Urinary bladder (tissue), 4 donors: ENCODE measurements at places on chromosomes 1 and 21. TPM values are rescaled to one million over a fixed set of nuclear protein-coding genes. Genes with fewer than 3 reads are reported as not detected.

DNA sequence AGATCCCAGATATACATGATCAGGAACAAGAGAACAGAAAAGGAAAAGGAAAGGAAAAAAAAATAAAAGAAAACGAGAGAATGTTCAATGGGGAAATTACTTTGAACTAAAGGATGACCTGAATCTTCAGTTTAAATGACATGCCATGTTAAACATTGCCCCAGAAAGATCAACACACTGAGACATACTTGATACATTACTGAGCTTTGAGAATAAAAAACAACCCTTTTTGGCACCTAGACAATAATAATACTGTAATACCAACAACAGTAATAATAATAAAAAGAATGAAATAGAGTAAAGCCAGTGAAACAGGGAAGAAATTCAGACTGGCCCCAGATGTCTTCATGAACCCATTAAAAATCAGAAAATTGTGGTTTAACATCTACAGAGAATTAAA, 44.8 kb downstream of the CLIC6 start:
- DNase-seq, result no peak

DNA sequence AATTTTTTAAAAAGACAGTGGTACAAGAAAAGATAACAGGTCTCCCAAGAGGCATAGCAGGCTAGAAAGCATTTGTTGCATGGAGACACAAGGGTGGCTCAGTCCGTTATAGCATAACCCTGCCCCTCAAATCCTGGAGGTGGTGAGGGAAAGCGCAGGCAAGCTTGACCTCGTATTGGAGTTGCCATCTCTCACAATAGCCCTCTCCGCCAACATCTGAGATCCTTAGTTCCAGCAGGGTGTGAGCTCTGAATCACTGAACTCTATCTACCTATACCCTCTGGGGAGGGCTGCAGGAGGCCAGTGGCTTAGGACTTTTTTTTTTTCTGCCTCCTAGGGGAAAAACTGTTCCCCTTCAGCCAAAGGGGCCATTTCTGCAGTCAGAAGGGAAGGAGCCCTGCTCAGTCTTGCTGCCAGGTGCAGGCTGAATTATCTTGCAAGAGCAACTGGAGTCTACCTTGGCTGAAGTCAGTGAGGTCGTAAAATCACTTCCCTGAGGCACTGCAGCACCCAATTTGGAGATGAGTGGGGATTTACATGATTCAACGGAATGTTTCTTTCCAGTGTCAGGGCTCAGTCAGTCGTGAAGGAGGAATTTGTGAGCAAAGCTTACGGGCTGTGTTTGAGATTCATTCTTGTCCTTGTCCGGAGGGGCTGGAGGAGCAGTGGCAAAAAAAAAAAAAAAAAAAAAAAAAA, 17.2 kb upstream of the C8A start:
- no peak for DNase-seq

GRCh38 chr21:33151941-33152731, 77.6 kb upstream of the IFNAR2 start:
- DNase-seq, result no peak

GRCh38 chr1:64546013-64546412, 76.1 kb downstream of the CACHD1 start:
- no peak for DNase-seq

DNA sequence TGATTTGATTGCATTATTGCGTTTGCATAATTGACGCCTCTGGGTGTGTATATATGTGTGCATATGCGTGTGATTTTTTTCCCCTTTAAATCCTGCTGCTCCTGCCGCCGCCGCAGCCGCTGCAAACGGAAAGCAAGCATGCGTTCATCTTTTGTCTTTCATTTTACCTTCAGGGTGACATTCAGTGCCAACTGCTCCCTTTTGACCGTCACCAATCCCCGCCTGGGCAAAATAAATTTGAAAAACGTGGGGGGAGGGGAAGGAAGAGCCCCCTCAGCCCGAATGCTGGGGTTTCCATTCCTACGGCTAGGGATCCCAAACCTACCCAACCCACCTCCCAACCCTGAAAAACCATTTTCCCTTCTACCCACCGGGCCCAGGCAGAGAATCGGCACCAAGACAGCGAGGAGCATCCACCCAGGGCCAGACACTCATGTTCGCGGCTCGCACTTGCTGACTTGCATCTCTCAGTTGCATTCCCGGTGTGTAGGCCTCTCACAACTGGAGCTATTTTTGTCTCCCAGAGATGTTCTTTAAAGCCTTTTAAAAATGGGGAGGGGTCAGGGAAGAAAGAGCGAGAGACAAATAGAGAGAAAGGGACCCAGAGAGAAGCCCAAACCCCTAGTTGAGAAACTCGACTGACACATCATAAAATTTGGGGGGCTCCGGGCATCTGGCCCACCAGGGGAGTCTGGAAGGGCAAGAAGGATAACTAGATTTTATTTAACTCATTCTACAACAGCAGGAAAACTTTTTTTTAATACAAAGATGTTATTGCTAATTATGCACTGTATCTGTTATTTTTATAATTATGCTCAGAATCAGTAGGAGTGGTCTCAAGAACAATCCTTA, 367.1 kb upstream of the ESRRG start:
- DNase-seq, result no peak

GRCh38 chr1:66580081-66580480, 46.1 kb downstream of the SGIP1 start:
- DNase-seq, result no peak

- DNase-seq, result no peak
These were observed 5.8 kb downstream of the FALEC start for GRCh38 chr1:150521196-150521968.

DNA sequence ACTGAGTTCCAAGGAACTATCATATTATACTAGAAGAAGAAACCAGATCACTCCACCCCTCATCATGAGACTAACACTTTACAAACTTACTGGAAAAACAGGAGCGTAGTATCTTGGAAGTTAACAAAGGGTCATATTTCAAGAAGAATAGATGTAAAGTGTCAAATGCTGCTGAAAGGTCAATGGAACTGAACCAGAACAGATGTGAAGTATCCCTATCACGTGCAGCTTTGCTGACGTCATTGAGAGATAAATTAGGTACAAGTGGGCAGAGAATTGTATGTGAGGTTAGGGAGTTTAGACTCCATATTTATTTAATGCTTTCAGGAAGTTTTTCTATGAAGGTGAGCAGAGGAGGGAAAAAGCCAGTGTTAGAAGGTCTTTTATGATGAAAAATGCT, 483.0 kb downstream of the NCAM2 start:
- no peak for DNase-seq

DNA sequence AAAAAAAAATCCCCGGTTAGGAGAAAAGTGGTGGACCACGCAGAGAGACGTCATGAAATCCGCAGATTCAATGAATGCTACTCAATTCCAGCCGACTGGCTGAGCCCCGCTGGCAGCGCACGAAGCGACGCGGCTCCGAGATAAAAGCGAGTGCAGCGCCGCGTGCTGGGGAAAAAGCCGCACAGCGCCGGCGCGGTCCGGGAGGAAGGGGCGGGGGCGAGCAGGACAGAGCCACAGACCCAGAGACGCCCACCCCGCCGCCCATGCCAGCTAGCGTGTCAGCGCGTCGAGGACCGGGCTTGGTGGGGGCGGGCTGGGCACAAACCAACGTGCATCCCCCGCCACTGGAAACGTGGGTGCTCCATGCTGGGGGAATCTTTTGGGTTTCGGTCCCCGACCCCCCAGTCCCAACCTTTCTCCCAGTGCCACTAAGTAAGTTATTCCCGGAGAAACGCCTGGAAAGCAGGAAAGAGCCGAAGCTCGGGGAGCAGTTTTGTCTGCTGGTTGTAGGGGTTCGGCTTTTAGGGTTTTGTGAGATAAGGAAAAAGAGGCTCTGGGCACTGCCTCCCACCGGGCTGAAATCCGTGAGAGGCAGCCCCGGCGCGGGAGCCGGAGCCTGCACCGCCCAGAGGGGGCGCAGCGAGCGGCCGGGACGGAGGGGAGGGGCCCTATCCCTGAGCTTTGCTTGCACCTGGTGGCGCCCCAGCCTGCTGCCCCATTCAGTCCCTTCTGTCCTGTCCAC, at the start of gene KCNJ6:
KCNJ6 (minus strand) TSS at position 148 of the 742 bp plus-strand sequence. CDS start 75,775 bp downstream, outside the sequence.
- DNase-seq, result no peak

GRCh38 chr1:61089338-61089737, 7.0 kb downstream of the NFIA start:
- DNase-seq, result no peak

- no peak for DNase-seq
These were observed 236.0 kb upstream of the NR5A2 start for GRCh38 chr1:199791495-199791894.

- DNase-seq, result no peak
These were observed 47.1 kb downstream of the CACHD1 start for GRCh38 chr1:64516803-64517568.

The PTPRF gene
- polyA plus RNA-seq, result 66.3 TPM

The BLACAT1 gene
- 0.03 TPM for polyA plus RNA-seq

The GABPA gene
- polyA plus RNA-seq, result 16.3 TPM

The S1PR1 gene
- 61.1 TPM for polyA plus RNA-seq

- no peak for DNase-seq
These were observed 201.5 kb upstream of the C1orf174 start for GRCh38 chr1:4101459-4102161.

The CDCP2 gene
- polyA plus RNA-seq, result not detected

- DNase-seq, result peak; percentile 17
These were observed 685 bp upstream of the VAMP4 start for GRCh38 chr1:171742577-171742922.

DNA sequence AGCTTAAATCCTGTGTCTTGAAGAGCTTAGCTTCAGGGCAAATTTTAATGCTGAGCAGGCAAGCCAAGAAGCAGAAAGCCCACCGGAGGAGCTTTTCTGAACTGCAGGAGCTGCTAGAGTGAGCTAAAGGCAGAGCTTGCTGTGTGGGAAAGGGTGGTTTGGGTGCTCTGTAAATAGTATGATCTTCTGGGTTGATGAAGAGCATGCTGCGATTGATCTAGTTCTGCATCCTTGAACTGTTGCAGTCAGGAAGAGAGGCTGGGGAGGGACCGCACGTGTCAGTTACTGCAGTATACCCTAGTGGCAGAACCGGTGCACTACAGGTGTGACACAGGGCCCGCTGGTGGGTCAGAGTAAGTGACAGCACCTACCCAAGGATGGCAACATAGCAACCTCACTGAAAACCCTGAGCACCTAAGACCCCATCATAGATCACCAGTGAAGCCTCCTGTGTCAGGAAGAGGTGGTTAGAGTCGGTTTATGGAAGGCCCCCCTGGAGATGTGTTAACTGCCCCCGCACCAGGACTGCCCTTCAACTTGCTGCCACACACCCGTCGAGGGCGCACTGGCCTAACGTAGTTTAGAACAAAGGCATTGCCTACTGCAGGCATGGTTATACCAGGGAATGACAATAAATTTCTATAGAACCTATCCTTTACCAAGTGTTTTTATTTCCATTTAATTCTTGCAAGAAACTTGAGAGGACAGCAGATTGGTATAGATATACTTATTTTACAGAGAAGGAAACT, 146.0 kb upstream of the KIAA0040 start:
- no peak for DNase-seq

GRCh38 chr1:200857804-200858203, 15.0 kb upstream of the GPR25 start:
- no peak for DNase-seq

DNA sequence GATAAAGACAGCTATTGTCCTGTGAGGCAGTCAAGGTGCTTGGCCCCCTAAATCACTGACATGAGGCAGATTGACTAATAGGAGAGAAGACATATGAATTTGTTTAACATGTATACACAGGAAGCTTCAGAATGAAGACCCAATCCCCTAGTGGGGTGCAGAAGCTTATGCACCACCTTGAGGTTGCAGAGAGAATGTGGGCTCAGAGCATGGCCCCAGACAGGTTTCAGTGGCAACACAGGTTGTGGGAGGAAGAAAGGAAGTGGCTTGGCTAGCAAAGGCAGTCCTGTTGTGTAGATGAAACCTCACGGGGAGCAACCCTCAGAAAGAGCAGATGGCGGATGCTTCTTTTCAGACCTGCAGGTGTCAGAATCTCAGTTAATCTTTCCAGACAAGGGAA, 37.0 kb upstream of the PARP1 start:
- DNase-seq, result no peak

DNA sequence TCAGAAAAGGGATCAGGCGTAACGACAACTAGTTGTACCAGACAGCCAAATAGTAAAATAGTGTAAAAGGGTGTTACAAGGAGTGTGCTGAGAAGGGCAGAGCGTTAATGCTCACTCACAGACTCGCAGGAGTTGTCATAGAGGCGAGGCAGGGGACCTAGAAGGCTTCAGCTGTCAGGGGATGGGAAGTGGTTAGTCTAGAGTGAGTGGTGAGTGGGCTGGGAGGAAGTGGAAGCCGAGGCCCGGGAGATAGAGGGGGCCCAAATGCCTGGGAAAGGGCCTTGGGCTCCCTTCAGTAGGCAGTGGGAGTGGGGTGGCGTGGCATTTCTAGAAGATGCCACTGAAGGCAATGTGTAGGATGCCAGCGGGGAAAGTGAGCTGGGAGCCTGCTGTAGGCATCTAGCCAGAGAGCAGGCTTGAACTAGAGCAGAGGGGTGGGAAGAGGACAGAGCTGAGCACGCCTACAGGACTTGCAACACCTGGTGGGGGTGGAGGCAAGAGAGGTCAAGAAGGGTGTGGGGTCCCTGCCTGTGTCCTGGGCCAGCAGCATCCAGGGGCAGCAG, 10.3 kb downstream of the SLC6A17 start:
- no peak for DNase-seq

- no peak for DNase-seq
These were observed 63.8 kb downstream of the TBCE start for GRCh38 chr1:235430991-235431390.

The CNIH3 gene
- 2.1 TPM for polyA plus RNA-seq

The AK5 gene
- polyA plus RNA-seq, result 0.79 TPM

GRCh38 chr21:31282095-31282709, 61.9 kb downstream of the TIAM1 start:
- no peak for DNase-seq
